ENCODE measurements at places on chromosomes 6 and 20.
A peak's percentile ranks its signal among the peaks of the same experiment; 100 is the strongest.

GRCh38 chr6:164911151-164911550 lies 398.3 kb downstream of the C6orf118 start:
- DNase-seq, result no peak

- no peak for DNase-seq
Measured at GRCh38 chr6:9795880-9796279, 619.0 kb downstream of the TFAP2A start.

DNA sequence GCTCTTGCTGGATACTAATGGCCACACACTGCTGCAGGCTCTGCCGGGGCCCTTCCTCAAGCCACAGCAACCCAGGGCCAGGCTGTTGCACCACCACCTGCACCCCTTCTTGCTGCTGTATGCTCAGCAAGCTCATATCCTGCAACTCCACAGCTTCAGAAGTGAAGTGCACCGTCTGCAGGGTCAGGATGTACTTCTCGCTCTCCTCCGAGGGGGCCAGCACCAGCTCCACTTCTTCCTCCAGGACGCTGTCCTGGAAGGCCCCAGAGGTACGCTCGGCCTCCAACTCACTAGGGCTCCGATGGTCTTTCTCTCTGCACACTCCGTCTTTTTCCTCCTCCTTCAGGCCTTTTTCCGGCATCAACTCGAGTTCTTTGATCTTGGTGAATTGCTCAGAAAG lies 1.2 kb downstream of the CTCFL start:
- DNase-seq, result no peak

DNA sequence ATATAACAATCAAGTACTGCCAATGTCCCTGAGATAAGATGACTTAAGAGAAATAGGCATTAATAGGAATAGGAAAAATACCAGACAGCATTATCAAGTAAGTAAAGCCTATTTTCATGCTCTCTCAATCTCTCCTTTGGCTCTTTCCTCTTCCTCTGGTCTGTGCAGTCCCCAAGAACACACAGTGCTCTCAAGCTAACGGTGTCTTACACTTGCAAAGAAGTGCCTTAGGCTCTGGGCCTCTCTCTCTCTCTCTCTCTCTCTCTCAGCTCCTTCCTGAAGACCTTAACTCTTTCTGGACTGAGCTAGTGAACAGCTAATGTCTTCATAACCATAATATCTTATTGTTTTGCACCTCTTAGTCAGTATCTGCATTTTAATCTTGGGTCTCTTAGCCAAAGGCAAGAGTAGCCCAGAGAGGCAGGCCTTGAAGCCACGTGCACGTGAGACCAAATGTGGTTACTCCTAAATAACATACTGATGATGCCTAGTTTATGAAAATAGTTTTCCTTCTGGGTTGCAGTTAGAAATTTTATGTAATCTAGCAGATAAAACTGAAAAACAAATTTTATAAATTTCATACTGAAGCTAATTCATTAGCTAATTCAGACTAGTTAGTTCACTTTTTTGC lies 70.8 kb downstream of the TPD52L1 start:
- DNase-seq, result no peak

- peak; percentile 38 for DNase-seq
Measured at GRCh38 chr6:122799916-122800686, 11.0 kb downstream of the SMPDL3A start.

GRCh38 chr6:127923135-127923534 lies 22.3 kb upstream of the THEMIS start:
- no peak for DNase-seq

GRCh38 chr20:38652995-38653394 lies 51.4 kb downstream of the ARHGAP40 start:
- no peak for DNase-seq

DNA sequence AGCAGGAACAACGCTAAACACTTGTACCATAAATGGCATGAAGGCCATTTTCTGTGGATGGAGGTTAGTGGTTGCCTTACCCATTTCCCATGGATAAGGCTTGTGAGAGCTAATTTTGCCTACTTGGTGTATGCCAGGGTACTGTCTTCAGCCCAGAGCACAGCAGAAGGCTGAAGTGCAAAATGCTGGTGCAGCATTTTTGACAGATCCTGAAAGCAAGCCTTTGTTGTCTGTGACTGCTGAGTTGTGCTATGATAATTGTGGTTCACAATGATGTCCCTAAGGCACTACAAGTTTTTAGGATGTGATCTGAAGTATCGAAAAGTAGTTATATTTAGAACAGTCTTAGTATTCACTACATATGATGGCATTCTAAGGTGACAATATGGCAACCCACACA lies 14.7 kb upstream of the HMGN3 start:
- DNase-seq, result no peak

DNA sequence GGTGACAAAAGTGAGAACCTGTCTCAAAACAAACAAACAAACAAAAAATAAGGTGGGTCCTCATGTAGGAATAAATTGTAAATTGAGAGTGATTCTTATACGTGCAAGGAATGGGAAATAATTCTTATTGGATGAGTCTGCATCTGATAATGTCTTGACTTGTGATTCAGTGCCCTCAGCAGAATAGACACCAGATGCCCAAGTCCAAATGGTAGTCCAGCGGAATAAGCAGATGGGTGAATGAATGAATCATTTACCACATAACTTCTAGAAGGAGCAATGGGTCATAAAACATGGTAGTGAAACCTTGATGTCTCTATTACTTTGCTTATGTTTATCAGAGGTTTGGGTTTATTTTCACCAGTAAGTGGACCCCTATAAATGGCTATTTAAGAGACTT lies 747.7 kb downstream of the PHF3 start:
- DNase-seq, result no peak

DNA sequence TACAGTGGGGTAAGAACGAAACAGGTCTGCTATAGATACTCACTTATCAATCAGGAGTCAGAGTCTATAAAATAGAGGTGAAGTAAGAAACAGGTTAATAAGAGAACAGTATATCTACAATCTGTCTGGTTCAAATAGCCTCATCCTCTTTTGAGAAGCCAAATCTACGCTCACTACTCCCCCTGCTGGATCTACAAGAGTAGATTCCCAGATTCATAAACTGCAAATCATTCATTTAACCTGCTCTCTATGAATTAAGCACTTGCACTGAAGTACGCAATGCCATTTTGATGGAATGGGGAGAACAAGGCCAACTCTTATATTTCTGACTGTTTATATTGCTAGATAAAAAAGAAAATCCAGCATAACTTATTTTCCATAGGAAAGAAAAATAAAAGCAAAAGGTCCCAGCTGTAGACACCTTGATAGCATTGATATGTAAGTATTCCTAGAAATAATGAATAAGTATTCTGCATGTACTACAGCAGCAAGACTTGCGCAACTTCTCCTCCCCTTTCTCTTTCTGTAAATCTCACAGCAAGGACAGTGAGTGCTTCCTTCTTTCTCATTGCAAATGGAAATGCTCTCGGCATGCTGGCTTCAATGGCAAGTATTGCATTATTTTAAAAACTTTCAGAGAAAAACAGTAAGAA lies 92.3 kb downstream of the RFX6 start:
- DNase-seq, result peak; percentile 58

DNA sequence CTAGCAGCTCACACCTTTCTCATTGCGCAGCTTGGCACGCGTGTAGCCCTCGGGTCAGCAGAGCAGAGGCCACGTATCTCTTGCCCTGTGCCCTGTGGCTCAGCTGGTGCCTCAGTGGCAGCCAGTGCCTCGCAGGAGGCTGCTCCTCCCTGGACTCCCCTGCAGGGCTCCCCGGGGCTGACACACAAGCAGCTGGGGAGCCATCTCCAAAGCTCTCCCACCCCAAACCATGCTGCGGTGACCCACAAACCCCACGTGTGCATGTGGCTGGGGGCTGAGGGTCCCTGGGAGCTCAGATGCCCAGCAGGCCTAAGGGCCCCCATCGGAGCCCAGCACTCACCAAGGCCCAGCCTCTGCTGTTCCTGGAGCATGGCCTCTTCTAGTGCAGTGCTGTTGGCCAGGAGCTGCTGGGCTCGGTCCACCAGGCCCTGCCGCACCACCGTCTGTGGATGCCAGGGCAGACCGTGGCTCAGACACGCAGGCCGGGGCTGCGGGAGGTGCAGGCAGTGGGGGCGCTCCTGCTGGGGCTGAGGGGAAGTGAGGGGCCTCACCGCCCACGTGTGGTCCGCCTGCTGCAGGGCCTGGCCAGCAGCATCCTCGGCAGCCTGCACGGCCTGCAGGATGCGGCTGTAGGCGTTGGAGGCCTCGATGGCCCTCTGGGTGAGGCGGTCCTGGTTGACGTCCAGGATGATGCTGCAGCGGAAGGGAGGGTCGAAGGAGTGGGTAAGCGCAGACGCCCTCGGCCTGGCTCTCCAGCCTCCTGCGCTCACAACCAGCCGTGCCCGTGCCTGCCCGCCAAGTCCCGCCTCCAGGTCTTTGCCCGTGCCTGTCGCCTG lies 13.8 kb downstream of the ADRM1 start:
- DNase-seq, result no peak

DNA sequence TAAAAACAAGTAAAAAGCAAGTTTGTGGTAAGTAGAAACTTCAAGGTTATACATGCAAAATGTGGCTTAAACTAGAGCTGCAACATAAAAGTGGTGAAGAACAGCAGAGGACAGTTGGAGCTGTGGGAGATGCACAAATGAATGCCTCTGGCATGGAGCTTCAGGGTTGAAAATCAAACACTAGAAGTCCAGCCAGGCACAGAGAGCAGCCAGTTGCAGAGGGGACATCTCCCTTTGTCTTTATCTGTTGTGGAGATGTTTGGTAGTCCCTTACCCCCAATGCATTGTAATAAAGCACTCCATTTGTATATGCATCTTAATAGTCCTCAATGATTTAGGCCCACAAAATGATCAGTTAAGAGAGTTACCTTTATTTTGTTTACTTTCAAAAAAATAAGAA lies 73.1 kb upstream of the C20orf144 start:
- no peak for DNase-seq

- DNase-seq, result no peak
Measured at GRCh38 chr6:91631227-91631626, 1044.4 kb upstream of the MAP3K7 start.

- DNase-seq, result peak; percentile 73
Measured at GRCh38 chr20:18276821-18277220, 11.5 kb upstream of the ZNF133 start.

DNA sequence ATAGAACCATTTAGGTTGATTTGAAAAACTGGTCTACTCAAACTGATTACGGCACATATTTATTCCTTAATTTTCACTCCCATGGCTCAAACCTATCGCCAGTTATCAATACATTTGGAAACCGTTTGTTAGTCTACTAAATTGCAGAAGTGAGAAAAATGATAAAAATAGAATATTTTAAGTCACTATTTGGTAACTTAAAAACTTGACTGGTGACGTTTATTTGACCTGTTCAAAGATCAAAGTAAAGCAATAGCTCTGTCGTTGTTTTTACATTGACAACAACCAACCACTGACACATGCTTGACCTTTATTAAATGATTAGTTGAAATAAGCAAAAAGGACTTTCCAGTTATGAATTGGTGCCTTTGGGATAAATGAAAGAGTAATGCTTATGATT lies 402.9 kb upstream of the MAP3K7 start:
- DNase-seq, result no peak

DNA sequence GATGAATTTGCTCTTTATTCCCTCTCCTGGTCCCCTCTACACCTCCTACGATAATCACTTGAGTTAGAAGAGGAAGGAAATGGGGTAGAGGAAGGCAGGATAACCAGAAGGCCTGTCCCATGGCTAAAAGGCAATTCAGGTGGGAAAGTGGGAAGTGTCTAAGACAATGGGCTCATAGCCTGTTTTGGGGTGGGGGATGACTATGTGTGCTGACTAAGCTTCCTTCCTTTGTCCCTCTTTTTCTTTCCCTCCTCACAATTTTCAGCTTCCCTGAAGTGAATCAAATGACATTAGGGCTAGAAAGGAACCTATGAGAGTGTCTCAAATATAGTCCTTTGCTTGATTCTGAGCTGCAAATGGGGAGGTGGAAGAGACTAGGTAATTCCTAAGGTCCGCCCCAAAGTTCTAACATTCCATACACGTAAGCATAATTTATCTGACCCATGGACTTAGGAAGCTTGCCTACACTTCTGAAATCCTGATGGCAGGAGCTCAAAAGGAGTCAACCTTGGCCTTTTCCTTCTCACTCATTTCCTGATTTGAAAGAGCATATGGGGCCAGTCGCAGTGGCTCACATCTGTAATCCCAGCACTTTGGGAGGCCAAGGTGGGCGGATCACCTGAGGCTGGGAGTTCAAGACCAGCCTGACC lies 24.3 kb downstream of the EDEM2 start:
- no peak for DNase-seq

GRCh38 chr6:165571068-165571682 lies 91.9 kb downstream of the PDE10A start:
- peak; percentile 11 for DNase-seq

DNA sequence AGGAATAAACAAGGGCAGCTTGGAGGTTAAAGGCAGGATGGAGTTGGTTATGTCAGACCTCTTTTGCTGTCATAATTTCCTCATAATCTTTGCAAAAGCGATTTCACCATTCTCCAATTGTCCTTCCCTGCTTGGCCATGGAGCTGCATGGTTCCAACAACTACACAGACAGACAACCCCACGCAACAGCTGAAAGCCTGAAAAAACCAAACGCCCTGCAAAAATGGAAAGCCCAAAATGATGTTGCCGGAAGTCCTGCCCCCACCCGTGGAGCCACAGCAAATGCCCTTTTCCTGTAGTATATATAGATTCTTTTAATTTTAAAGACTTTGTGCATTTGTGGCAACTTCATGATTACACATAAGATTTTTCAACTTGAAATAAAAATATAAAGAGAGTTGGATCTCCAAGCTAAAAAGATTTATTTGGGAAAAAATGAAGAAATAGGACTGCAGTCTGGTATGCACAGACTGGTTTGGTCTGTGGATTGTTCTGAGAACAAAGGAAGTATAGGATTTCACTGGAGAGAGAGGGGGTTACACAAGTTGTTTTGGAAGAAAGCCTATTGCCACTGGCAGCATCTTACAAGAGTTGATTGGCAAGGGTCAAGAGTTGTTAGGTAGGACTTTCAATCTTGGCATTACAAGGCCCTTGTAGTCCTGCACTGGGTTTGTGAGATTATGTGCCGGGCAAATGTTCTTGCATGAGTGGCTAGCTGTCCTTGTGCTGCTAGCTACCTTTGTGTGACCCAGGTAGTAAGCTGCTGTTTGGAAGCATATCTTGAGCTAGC lies 190.0 kb downstream of the C6orf118 start:
- no peak for DNase-seq

GRCh38 chr6:15247500-15248450 lies 1.9 kb downstream of the JARID2 start:
- peak; percentile 62 for DNase-seq

- DNase-seq, result no peak
Measured at GRCh38 chr6:20447157-20447556, 45.5 kb downstream of the E2F3 start.

DNA sequence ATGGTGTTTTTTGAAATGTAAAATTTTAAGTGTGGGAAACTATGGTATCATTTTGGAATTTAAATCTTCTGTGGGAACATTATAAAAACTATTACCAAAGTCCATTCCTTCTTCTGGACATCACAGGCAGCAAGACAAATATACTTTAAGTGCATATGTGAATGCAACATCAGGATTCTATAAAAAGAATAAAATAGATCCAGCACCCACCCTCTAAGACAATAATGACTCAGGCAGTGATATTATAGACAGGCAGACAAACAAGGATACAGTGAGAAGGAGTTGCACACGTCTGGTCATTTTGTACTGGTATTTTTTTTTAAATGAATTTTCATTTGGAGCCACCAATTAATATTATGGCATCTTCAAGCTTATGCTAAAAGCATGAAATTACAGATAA lies 21.1 kb upstream of the NEDD9 start:
- DNase-seq, result no peak

- DNase-seq, result no peak
Measured at GRCh38 chr20:49343246-49343645, 65.4 kb upstream of the ZNFX1 start.
